ENCODE measurements at places on chromosomes 12 and 14.
A peak's percentile ranks its signal among the peaks of the same experiment; 100 is the strongest.

DNA sequence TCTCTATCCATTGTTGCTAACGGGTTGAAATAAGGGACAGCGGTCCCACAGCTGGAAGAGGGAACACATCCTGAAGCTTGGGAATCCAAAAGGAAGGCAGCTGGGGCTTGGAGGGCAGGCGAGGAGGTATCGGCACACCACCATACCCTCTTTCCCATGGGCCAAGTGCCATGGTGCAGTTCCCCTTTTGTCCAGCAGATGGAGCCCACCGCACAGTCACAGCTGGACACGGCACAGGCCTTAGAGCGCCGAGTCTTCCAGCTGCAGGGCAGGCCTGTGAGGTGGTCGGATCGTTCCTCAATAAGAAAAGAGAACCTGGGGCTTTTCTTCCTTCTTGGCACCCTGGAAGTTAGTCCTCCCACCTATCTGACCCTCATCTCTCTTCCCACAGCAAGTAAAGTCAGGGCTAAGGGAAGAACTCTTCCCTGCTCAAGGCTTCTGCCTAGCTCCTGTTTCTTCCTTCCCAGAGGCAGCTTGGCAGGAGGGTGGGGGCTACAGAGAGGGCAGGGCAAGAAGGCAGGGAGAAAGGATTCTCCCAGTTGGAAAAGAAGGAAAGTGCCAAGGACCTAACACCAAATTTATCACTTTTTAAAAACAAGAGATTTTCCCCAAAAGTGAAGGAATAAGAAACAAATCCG lies 8.6 kb downstream of the PPP1R1A start:
- DNase-seq: peak; percentile 84

GRCh38 chr14:71550367-71550766 lies 381.9 kb upstream of the RGS6 start:
- DNase-seq: no peak

GRCh38 chr12:57615637-57616036 lies 4.4 kb downstream of the ARHGEF25 start:
- no peak for DNase-seq

GRCh38 chr12:118299791-118300460 lies 72.8 kb downstream of the TAOK3 start:
- DNase-seq: no peak
